Stimulated activated CD8-positive, alpha-beta memory T cell treated with anti-CD3 and anti-CD28 coated beads, Interleukin-4, amount 100 ng/mL, for 1 hour (primary cell): ENCODE measurements at places on chromosomes 13 and 19.

DNA sequence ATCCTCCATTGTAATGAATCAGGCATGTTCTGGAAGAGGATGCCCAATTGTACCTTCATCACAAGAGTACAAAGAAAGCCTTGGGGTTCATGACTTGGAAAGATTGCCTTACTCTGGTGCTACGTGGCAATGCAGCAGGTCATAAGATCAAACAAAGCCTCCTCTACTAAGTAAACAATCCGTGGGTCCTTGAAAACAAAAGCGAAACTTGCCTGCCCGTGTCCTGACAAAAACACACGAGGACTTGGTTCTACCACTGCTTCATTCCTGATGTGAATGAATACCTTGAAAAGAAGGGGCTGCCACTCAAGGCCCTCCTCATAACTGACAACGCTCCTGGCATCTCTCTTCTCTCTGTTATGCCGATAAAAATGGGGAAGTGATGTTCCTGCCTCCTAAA is 18.9 kb downstream of the ZNF563 start:
- no peak for DNase-seq

- DNase-seq: no peak
Observed at GRCh38 chr13:109670776-109671175, 115.6 kb downstream of the IRS2 start.

DNA sequence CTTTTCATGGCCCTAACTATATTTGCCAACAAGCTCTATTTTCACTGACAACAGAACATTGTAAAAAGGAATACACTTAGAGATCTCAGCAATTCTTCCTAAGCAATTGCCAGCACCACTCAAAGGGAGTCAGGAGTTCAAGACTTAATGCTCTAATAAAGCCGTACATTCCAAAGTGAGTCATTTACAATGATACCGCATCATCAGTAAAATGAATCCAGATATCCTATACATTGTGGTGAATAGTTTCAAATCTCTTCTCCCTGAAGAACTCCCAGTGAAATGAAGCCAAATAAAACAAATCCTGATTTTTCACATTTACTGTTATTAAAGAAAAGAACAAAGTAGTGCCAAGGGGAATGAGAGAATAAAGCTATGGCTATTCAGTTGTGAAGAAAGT is 2898.7 kb upstream of the PCDH20 start:
- DNase-seq: no peak

GRCh38 chr13:83883061-83883523 is 818 bp upstream of the SLITRK1 start:
- DNase-seq: no peak

GRCh38 chr13:72295153-72295552 is 428.1 kb upstream of the DACH1 start:
- DNase-seq: no peak

DNA sequence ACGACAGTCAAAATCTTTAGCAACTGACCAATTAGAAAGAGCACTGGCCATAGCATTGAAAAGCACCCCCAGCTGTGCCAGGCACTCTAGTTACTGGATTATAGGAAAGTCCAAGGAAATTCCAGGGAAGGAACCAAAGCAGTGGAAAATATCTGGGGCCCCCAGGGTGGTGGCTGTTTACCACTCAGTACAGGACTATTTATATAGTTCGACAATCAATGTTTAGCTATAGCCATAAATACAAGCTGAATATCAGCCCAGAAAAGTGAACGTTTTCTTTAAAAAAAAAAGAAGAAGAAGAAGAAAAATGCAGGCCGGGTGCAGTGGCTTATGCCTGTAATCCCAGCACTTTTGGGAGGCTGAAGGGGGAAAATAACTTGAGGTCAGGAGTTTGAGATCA is 55.2 kb upstream of the UBAC2 start:
- no peak for DNase-seq

DNA sequence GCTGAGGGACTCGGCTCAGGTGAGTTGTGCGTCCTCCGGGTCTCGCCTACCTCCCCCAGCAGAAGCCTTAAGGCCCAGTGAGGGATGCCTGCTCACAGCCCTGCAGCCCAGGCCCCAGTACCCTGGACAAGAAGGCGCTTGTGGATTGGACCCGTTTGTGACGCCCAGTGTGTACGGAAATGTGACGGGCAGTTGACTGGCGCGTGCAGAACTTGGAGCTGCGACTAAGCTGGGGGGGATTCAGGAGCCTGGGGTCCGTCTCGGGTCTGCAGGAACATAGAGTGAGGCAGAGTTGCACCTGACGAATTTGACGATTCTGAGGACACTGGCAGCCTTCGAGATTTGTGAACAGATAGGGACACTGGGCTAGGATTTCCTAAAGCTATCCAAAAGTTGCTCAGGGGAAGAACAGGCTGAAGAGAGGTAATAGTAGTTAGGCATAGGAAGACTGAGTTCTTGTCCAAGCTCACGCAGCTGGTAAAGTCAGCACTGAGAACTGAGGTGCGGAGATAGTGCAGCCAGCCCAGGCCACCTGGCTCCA is 519 bp downstream of the ZNF551 start:
- DNase-seq: no peak
